LHCN-M2 (cell line): ENCODE measurements at places on chromosomes 7 and 10.
A peak's percentile ranks its signal among the peaks of the same experiment; 100 is the strongest.

DNA sequence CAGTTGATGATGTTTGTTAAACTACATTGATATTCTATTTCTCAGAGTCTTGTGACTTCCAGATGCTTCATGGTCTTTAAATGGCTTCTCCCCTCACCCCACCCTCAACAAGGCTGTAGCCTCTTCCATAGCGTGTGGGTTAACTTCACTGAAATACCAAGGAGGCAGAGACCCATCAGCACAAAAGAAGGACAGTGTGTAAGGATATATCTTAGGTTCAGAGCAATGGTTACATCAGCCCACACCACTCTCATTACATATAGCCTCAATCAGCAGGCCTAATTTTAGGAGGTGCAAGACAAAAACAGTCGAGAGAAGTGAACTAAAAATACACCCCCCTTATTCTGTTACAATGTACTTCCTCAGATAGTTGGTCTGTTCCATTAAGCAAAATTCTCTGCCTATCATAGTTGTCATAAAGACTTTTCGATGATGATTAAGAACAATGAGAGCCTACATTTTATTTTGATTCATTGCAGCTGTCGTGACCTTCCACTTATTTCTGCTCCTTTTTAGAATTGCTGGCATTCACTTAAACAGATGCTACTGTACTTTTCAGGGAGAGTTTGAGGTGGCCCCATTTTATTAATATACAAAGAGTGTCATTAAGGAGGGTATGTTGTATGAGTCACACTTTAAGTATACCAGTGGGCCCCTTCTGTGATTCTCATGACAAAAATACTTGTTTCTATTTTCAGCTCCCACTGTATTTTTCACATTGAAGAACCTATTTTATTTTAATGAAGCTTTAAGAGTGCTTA, 52.1 kb downstream of the WIPF3 start:
- peak; percentile 88 for DNase-seq

GRCh38 chr10:45466784-45467183, 92.8 kb downstream of the ALOX5 start:
- DNase-seq: no peak

DNA sequence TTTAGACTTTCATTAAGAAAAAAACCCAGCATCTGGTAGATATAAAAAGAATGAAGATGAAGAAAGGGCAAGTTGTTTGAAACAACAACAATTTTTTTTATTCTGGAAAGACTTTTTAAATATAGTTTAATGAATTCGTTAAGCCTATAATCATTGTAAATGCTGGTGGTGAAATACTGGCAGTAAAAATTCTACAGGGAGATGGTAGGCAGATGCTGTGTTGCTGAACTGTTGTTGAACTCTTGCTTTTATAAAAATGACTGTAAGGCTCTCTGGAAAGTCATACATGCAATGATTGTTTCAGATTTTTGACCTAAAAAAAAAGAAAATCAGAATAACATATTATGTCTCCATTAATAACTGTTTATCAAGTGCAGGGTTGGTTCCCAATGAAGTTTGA, 39.0 kb downstream of the SCIN start:
- no peak for DNase-seq

- DNase-seq: no peak
Observed at GRCh38 chr10:122669842-122670241, 29.8 kb downstream of the C10orf120 start.

GRCh38 chr7:108149908-108150307, 19.7 kb upstream of the LAMB4 start:
- no peak for DNase-seq

DNA sequence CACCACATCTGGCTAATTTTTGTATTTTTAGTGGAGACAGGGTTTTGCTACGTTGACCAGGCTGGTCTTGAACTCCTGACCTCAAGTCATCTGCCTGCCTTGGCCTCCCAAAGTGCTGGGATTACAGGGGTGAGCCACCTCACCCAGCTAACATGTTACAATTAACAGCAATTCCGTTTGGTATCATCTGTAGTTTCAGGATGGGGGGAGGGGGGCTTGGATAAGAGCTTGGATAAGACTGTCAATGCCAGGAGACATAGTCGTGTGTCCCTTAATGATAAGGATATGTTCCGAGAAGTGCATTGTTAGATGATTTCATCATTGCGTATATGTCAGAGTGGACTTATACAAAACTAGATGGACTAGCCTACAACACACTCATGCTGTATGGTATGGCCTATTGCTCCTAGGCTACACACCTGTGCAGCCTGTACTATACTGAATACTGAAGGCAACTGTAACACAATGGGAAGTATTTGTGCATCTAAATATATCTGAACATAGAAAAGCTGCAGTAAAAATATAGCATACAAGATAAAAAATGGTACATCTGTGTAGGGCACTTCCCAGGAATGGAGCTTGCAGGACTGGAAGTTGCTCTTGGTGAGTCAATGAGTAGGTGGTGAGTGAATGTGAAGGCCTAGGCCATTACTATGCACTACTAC, 103.9 kb upstream of the TNS3 start:
- DNase-seq: no peak

DNA sequence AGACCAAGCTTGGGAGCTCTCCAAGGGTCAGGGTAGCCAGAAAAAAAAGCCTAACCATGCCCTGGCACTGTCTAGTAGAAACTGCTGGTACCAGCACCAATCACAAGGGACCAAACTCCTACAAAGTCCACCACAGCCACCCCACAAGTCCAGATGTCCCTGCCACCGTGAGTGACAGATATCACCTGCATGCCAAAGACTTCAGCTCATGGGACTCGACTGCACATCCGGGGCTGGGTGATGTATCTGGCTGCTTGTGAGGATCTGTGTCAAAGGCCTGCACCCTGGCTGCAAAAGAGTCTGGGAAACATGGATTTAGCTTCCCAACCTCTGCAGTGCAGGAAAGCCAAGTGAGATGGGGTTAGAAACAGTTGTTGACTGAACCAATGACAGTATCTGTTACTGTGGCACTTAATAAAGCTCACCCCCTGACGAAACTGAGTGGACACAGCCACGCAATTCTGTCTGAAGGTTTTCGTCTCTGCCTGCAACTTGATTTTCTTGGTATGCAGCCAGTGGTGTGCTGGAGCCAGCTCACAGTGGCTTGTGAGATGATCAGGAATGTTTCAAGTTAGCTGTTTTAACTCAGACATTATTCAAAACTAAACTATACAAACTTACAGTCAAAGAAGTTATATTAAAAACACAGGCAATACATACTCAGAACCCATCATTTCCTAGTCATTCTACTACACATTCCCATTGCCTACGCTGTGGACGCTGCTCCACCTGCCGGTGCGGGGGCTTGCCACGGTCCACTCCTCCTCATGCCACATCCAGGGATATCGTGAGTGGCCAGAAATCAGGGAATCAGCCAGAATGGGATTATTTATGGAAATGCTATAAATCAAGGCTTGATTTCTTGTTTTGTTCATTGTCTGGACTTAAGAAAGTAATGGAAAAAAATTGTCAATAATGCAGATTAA, 9.2 kb downstream of the ZNF488 start:
- no peak for DNase-seq

DNA sequence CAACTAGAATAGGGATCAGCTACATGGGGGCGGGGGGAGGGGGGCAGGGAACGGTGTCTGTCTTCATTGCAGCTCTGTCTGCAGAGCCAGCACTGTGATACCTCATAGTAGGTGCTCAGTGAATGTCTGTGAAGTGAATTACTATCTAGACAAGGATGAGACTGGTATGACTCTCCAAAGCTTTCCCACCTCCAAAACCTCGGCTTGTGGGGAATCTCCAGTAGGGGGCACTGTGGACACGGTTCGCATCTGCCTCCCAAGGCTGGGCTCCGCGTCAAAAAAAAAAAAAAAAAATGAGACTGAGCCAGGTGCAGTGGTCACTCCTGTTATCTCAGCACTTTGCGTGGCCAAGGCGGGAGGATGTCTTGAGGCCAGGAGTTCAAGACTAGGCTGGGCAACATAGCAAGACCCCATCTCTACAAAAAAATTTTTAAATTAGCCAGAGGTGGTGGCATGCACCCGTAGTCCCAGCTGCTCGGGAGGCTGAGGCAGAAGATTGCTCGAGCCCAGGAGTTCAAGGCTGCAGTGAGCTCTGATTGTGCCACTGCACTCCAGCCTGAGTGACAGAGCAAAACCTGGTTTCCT, 9.6 kb downstream of the TRIM56 start:
- peak; percentile 91 for DNase-seq

DNA sequence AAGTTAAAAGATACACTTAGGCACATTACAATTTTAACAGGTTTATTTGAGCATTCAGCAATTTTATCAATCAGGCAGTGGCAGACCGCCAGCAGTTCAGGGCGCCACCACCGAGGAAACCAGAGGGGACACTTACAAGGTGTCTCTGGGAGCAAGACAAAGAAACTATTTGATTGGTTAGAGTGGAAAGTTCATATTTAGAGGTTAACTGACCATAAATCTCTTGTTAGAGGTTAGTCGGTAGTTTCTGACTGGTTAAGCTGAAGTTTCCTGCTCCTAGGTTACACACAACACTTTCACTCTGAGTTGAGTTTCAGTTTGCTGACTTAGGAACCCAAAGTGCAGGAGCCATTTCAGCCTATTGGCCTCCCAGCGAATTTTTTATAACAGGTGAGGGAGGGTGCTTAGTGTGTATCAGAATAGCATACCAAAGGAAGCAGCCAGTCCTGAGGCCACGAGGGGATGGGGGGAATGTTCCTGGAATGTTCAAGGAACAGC, 10.8 kb upstream of the PVRIG start:
- no peak for DNase-seq

- peak; percentile 74 for DNase-seq
Observed at GRCh38 chr7:5525271-5526099, 101.9 kb upstream of the TNRC18 start.

GRCh38 chr10:11457336-11457735, 154.1 kb downstream of the USP6NL start:
- DNase-seq: no peak

DNA sequence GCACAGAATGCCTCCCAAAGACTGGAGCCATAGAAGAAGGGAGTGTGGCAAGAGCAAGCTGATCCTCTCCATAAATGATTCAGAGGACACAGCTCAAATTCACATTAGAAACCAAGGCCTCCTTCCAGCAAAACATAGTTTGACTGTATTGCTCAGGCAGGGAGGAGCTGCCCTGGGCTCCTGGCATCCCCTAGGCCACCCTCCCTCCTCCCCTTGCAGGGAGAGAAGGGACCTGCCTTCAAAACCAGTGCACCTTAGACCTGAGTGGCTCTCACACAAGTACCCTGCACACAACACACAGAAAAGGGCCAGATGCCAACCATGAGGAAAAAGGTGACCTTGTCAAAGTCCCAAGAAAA, 64.7 kb downstream of the CREB3L2 start:
- peak; percentile 72 for DNase-seq

GRCh38 chr7:11332186-11332864, 358.7 kb downstream of the PHF14 start:
- DNase-seq: no peak

DNA sequence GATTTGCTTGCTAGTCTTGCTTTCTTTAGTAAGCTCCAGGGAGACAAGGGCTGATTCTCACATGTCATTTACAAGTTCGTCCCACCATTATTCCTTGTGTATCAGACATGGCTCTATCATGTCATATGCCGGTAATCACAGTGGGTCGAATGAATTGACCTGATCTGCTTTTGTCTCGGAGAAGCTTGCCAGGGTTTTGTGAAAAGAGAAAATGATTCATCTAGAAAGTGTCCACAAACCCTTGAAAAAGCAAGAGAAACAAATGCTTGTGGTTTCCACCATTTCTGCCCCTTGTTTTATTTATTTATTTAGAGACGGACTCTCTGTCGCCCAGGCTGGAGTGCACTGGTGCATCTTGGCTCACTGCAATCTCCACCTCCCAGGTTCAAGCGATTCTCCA, 278.5 kb downstream of the TCF7L2 start:
- peak; percentile 34 for DNase-seq

DNA sequence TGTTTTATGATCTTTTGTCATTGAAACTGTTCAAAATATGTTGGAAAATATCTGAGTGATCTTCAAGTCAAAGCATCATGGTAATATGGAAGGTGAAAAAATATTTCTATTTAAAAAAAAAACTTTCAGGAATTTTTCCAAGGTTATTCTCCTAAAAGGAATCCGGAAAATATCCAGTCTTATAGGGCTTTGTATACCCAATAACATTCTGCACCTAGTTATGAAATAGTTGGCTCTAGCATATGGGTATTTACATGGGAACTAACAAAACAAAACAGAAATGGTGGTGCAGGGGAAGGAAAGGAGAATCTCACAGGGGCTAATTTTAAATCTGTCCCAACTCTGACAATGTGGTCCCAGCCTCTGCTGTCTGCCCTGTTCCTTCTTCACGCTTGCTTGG, 167.1 kb upstream of the RHEB start:
- DNase-seq: no peak

GRCh38 chr7:47885309-47885986, 62.8 kb downstream of the PKD1L1 start:
- DNase-seq: peak; percentile 14

DNA sequence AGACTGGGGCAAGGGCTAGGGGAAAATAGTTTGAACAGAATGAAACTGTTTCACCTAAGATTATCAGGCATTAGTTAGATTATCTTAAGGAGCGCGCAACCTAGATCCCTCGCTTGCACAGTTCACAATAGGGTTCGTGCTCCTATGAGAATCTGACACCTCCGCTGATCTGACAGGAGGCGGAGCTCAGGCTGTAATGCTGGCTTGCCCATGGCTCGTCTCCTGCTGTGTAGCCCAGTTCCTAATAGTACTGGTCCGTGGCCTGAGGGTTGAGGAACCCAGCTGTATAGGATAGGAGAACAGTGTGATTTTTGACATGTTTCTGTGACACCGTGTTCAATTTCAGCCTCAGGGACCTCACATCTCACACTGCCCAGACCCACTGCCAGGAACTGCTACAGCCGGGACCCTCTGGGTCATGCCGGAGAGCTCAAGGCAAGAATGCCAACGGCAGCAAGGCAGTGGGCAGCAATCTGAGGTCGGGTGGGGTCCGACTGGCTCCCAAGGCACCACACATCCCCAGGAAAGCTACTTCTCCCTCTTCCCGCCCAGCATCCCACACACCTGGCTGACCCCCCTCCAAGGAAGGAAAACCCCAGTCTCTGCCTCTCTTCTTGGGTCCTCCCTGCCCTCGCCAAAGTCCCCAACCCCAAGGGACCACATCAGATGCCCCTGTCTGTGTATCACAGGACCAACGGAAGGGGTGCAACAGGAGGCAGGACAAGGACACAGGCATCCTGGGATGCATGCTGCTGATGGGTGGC, 31.7 kb downstream of the CAMK2B start:
- no peak for DNase-seq

GRCh38 chr7:93138576-93138975, 9.6 kb downstream of the SAMD9L start:
- DNase-seq: no peak

- DNase-seq: no peak
Observed at GRCh38 chr10:2547606-2548005, 519.7 kb upstream of the PFKP start.

GRCh38 chr7:30479202-30480120, 877 bp upstream of the NOD1 start:
- DNase-seq: peak; percentile 53

DNA sequence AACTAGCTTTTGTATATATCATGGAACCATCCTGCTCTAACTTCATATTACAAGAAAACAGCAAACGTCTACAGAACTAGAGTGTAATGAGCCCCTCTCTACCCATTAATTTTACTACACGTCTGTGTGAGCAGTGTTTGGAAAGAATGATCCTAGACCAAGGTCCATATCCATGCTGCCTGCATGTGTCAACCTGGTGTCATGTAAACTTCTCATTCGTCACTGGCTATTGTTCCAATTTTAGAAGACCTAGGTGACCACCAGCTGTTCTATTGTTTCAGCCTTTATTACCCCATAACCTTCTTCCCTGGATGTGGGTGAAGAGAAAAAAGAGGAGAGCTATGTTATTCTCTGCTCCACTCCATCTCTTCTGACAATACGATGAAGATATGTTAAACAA, 77.1 kb downstream of the CREM start:
- peak; percentile 42 for DNase-seq

GRCh38 chr10:33190406-33190805, 144.1 kb downstream of the NRP1 start:
- no peak for DNase-seq
